Urinary bladder (tissue), 4 donors: ENCODE measurements at places on chromosomes 3 and 15. TPM values are rescaled to one million over a fixed set of nuclear protein-coding genes. Genes with fewer than 3 reads are reported as not detected.

A4GNT gene
- polyA plus RNA-seq, result not detected

GRCh38 chr3:11060500-11061251 lies 68.1 kb downstream of the SLC6A1 start:
- DNase-seq, result no peak

GRCh38 chr3:119636249-119636648 lies 24.1 kb downstream of the POPDC2 start:
- no peak for DNase-seq

DNA sequence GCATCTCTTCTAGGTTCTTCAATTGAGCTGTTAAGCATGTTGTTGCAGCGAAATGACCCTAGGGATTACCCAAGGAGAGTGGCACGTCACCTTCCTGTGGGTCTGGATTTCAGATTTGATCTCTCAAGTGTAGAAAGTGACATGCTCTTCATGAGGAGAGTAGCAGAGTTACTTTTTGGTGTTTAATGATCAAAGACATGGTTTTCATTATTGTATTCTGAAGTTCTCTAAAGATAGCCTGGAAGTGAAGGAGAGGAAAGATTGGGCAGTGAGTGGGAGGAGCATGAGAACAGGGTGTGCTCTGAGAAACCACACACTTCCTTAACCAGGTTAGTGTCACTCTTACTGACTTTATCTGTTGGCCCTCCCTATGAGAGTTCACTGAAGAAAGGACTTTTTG lies 153.6 kb downstream of the AKAP13 start:
- no peak for DNase-seq

CLRN1 gene
- polyA plus RNA-seq, result not detected
